H4 (cell line): ENCODE measurements at places on chromosomes 12 and 14. TPM values are rescaled to one million over a fixed set of nuclear protein-coding genes. Genes with fewer than 3 reads are reported as not detected.
A peak's percentile ranks its signal among the peaks of the same experiment; 100 is the strongest.

- DNase-seq = peak; percentile 19
These were observed 243.1 kb downstream of the ERC1 start for GRCh38 chr12:1234073-1234472.

The C12orf56 gene
- not detected in 2 replicates for total RNA-seq

The MYF6 gene
- not detected in 2 replicates for total RNA-seq

GRCh38 chr14:95545515-95546168 is 10.8 kb downstream of the GLRX5 start:
- DNase-seq = no peak

DNA sequence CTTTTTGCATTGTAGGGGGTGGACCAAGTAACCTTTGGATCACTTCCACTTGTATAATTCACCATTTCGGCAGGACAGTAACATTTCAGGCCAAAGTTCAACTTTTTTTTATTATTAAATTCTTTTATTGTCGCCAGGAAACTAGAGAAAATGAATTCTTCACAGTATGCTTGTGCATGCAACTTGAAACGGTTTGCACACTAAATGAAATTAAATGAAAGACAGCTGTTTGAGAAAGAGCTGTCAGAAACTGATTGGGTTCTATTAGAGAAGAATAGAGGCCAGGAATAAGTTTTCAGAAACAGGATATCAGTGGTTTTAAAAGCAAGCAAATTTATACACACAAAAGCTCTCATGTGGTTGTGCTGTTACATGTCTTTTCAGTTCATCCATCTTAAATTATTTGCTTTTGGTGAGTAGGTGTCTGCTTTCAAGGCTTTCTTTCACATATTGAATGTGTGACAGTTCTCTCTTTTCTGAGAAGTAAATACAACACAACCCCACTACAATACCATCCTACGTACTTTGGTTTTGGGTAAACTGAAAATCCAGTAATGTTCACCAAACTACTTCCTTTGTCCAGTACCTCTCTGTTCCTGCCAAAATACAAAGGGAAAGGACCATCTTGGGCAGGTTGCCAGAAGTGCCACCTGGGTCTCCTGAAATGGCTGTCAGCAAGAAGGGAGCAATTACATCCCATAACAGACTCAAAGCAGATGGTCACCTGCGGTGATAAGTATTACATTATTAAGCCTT is 291.7 kb downstream of the RAD51B start:
- DNase-seq = no peak

DNA sequence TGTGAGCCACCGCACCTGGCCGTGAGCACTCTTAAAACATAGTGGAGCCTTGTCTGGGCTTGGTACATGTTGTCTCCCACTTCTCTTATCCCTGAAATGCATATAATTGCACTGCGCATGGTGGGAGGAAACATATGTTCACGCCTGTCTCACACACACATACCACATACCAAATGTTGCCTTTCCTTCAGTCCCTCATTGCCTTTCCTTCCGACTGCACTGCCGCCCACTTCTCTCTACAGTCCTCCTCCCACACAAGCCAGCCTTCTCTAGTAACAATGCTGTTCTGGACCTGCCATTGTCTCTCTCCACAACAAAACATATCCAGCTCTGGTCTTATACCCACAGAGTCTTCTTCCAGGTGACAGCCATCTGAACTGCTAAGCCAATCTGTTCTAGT is 88.3 kb upstream of the PTHLH start:
- no peak for DNase-seq

The C12orf75 gene
- total RNA-seq = 49.7 and 53.1 TPM in 2 replicates

The TRHDE gene
- total RNA-seq = 2.4 and 8.8 TPM in 2 replicates

- DNase-seq = no peak
These were observed 38.7 kb downstream of the SLC6A12 start for GRCh38 chr12:175250-175649.

The AKAP5 gene
- total RNA-seq = 0.81 and 1.5 TPM in 2 replicates

The POTEG gene
- 0.41 and 0.75 TPM in 2 replicates for total RNA-seq

DNA sequence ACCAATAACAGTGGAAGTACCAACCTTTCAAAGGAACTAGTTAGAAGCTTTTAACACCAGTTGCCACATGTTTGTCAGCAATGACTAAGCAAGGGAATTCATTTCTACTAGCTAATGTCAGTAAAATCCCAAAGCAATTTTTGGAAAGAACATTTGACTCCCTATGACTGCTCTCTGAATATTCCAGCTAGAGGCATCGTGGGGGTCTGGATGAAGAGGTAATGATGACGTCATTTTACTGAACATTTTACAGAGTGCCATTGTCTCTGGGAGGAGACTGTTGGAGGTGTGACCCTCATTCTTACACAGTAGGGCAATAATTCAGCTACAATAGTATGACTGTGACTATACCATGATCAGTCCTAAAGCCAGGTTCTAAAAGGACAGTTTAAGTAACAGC is 204.8 kb downstream of the ITPR2 start:
- DNase-seq = no peak

DNA sequence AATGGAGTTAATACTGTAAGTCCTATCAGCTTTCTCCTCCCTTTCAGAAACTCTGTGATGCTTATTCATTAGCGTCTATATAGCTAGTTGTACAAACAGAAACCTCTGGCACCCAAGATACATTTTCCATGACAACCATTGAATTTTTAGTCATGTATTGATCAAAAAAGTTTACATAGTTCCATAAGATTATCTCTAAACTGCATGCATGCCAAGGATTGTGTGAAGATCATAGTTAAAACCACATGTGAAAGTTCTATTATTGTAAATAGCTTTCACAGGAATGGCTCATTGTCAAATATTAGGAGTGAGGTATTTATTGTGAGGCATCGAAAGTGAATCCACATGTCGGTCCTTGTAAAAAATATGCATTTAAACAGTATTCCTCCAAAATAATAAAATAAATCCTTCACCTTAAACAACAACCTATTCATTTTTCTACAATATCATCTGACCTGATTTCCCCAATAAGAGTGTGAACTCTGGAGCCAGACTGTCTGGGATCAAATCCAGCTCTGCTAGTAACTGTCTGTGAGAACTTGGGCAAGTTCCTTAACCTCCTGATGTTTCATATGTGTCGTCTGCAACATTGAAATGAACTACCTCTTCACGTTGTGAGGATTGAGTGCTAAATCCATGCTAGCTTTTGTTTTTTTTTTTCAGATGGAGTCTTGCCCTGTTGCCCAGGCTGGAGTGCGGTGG is 10.6 kb upstream of the CDKL1 start:
- no peak for DNase-seq

DNA sequence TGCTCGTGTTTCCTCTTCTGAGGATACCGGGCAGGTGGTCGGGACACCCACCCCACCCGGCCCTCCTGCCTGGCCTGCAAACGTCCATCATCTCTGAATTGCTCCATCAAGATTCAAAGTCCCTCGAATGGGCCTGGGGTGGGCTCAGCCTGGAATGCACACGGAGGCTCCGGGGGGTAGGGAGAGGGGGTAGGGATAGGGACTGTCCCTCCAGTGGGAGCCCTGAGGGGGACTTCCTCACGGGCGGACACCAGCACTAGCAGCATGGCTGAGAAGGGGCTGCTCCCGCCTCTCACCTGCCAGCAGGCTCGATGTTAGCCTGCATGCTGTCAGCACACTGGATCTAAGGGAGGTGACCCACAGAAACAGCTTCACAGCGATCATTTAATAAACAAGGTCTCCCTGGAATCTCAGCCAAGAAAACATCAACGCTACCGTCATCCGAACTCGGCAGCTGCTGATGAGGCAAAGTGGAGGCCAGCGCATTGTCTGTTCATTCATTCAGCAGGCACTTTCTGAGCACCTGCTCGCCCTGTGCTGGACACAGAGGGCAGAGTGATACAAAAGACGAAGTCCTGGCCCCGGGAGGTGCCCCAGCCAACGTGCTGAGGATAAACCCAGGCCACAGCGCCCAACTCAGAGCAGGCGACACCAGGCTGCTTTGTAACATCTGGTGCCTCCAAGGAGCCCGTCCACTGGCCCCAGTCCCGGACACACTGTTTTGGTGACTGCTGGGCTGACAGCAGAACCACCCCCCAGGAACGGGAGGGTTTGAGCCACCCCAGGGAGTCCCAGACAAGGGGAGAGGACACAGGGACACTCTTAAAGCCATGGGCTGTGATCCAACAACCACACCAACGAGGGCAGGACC is 6.3 kb downstream of the TMEM179 start:
- no peak for DNase-seq

- DNase-seq = peak; percentile 49
These were observed 249.9 kb downstream of the DAD1 start for GRCh38 chr14:22338917-22339715.

DNA sequence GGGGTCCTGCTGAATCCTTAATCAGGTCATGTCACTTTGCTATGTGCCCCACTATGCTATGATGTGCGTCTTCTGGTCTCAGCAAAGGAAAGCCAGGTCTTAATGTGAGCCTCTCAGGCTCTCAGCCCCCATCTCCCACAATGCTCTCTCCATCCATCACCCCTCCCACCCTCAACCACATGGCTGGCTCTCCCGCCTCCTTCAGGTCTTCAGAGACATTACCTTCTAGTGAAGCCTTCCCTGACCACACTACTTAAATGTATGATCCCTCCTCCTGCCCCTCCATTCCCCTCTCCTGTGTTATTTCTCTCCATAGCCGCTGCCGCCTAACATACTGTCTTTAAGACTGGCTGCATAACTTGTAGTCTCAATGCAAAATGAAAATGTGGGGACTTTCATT is 50.5 kb downstream of the KRT80 start:
- DNase-seq = no peak

The MMP14 gene
- 268 and 298 TPM in 2 replicates for total RNA-seq

The DBX2 gene
- not detected in 2 replicates for total RNA-seq

The CDKL1 gene
- 2.5 and 4.9 TPM in 2 replicates for total RNA-seq

The PHLDA1 gene
- 19.5 and 25.1 TPM in 2 replicates for total RNA-seq

DNA sequence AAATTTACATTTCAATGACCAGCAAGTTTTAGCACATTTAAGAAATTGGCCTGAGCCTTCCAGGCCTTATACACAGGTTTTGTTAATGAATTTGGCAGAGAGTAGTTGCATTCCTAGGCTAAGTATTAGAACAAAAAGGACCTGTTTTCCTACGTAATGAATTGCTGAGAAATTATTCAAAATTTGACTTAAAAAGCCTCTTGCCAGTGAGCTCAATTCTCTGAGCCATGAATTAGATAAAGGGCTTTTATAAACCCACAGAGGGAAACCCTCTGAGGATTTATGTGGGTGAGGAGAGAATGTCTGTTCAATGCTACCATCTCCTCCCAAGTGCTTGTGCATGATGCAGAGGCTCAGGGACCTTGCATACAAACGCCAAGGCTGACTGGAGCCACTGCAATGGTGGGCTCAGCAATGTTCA is 94.5 kb upstream of the PELI2 start:
- DNase-seq = no peak

- peak; percentile 66 for DNase-seq
These were observed 114.5 kb upstream of the NCOR2 start for GRCh38 chr12:124681779-124682391.

- no peak for DNase-seq
These were observed 23.4 kb downstream of the ASPG start for GRCh38 chr14:104108570-104109541.

- DNase-seq = no peak
These were observed 5.9 kb downstream of the ADGRD1 start for GRCh38 chr12:130959632-130960031.

GRCh38 chr14:98947911-98948595 is 323.9 kb downstream of the BCL11B start:
- no peak for DNase-seq

- DNase-seq = no peak
These were observed 85.3 kb downstream of the SPTSSA start for GRCh38 chr14:34376649-34377267.

- peak; percentile 41 for DNase-seq
These were observed 485.7 kb downstream of the ZFP36L1 start for GRCh38 chr14:68306934-68307789.

DNA sequence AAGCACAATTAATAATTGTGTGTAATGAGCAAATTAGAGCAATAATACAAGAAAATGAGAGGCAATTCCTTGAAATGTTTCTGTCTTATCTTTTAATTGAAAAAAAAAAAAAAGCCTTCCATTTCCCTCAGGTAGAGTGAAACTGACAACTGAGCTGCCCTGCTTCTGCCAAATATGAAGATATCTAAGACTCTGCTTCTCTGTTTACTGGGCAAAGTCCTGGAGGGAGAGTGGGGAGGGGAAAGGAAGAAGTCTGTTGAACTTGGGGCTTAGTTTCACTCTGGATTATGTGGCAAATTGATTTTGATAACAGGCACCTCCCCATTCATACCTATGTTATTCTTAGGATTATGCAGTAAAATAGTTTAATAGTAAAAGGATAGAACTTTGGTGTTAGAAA is 364.9 kb downstream of the NRXN3 start:
- no peak for DNase-seq

- DNase-seq = no peak
These were observed 55.5 kb upstream of the AVPR1A start for GRCh38 chr12:63206494-63206893.

GRCh38 chr12:92063641-92064040 is 82.0 kb downstream of the BTG1 start:
- DNase-seq = no peak

The TCL1B gene
- not detected in 2 replicates for total RNA-seq

GRCh38 chr14:96838449-96838848 is 41.3 kb downstream of the VRK1 start:
- DNase-seq = no peak

DNA sequence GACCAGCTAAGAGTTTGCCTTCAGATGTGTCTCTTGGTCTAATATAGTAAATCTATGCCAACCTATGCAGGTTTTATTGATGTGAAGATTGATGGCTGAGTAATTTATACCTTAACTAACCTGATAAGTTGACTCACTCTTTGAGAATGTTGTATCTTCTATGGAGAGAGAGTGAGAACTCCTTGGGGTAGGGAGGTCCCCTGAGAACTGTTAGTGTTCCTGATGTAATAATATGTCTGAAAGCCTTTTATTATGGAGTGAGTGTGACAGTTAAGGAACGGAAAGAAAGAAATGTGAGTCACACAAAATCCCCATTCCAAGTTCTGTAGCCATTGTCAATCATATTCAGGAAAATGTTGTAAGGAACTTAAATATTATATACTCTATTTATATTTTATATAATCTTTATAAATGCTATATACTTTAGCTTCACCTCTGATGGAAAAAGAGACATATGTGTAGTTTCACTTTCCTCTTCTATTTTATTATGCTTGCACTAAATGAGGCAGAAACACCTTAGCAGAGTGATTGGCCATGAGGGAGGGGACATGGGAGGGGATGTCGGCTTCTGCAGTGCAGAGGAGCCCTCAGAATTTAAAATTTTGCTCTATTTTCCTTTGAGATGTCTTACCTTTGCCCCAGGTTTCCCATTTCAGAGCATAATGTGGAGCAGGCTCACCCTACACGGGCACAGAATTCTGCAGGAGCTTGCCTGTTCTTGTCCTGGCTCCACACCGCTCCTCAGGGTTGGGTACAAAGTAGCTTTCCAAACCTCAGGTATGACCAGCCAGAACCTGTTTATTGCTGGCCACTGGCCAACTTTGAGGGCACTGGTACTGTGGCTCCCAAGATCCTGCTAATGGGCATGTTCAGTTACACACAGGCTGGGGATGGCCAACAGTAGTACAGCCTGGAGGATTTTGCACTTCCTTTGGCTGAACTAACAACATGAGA is 57.7 kb downstream of the ARF6 start:
- DNase-seq = no peak

The FOXN4 gene
- total RNA-seq = not detected in 2 replicates

GRCh38 chr14:99136401-99136800 is 135.6 kb downstream of the BCL11B start:
- no peak for DNase-seq

- no peak for DNase-seq
These were observed 39.6 kb downstream of the CMKLR1 start for GRCh38 chr12:108299516-108299915.

The KLRD1 gene
- total RNA-seq = 0.77 and 6.7 TPM in 2 replicates

GRCh38 chr14:75471059-75471458 is 43.2 kb downstream of the JDP2 start:
- DNase-seq = no peak

The KRT3 gene
- not detected in 2 replicates for total RNA-seq
